Lung microvascular endothelial cell (primary cell): ENCODE measurements at places on chromosomes 1 and 21. TPM values are rescaled to one million over a fixed set of nuclear protein-coding genes. Genes with fewer than 3 reads are reported as not detected.
A peak's percentile ranks its signal among the peaks of the same experiment; 100 is the strongest.

Gene LRRC39
- under 0.01 and 0.20 TPM in 2 replicates for total RNA-seq

GRCh38 chr1:219120624-219121544 is 52.8 kb upstream of the LYPLAL1 start:
- no peak for DNase-seq

GRCh38 chr1:173020138-173020750 is 30.5 kb downstream of the TNFSF18 start:
- DNase-seq: peak; percentile 47

DNA sequence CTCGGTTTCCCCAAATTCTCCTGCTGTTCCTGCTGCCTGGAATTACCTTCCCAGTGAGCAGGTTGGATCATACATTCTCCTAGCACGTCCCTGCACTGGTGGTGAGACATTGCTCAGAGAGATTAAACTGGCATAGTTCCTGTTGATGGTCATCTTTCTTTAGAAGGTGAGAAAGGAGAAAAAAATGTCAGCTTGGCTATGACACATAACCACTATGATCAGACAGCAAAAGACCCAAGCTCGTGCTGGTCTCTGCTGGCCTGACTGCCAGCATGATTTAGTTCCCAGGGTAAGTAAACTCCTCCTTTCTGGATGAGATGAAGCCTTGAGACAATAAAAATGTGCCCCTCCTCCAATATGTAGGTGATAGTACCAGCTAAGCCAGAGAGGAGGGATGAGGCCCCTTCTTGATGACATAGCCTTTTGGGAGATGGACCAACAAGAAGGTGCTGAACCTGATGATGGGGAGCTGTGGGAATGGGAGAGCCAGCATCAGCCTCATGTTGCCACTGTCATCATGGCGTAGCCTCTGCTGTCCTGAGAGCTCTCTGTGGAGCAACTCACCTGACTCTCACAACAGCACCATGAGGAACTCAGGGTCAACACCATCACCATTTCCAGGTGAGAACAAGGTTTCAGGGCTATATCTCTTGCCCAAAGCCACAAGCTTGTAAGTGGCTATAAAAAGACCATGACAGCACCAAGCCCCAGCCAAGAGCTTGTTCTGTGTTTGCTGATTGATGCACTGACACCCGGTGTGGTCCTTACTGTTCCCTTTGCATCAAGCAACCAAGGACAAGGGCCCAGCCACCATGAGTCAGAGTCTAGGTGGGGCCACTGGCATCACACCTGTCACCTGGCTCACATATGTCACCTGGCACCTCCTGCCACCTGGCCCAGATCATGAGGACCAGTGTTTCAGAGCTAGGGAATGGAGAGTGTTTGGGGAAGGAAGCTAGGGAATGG is 200.0 kb downstream of the MATN1 start:
- no peak for DNase-seq

DNA sequence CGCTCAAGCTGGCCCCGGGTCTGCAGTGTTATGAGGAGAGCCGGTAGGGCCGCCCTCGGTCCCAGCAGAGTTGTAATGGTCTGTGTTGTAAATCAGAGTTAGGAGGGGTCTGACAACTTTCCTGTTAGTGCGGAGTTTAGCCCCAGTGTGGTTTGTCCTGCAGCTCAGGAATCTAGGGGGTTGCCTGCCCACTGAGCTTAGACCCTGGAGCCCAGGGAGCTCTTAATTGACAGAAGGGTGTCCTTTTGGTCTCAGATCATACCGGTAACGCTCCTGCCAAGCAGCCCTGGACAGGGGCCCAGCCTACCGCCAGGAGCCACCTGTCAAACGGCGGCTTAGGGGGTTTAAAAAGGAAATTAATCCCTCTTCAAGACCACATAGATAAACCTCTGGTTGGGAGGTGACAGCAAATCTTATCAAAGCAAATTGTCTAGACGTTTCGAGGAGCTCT is 164.4 kb downstream of the DYRK1A start:
- DNase-seq: no peak
